ENCODE measurements at places on chromosomes 6 and 20.

GRCh38 chr6:119461187-119461586 lies 111.6 kb upstream of the MAN1A1 start:
- no peak for DNase-seq

DNA sequence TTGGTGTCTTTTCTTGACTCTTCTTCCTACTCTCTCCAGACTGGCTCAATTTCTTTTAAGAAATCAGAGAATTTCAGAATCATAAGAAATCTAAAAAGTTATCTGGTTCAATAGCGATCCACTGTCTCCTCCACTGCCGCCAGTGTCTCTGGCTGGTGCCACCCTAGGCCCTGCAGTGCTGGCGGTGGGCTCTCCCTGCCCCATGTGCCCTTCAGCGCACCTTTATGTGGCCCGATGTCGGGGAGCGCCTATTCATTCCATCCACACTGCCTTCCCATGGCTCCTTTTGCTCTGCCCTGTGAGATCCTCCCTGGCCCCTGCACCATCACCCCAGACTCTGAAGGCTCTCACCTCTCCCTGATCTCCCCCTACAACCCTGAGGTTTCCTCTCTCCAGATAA lies 62.8 kb downstream of the TBXT start:
- DNase-seq: no peak

GRCh38 chr20:57203986-57204385 lies 62.5 kb downstream of the BMP7 start:
- DNase-seq: no peak

- no peak for DNase-seq
These were observed 46.8 kb downstream of the LY86 start for GRCh38 chr6:6635291-6635690.

DNA sequence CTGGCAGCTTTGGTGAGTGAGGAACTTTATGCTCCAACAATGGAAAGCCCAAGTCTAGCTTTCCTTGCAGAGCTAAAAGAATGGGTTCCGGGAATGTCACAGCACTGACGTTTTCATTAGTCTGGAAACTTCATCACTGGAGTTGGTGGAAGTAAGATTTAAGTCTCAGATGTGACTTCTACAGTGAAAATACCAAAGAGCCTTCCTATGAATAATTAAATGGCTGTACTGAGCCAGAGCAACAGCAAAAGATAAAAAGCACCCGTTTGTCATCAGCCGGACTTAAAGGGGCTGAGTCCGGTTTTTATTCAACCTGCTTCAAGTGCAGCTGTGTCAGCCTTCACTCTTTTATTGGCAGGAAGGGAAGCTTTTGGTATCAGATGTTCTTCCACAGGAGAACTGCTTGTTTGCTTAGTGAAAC lies 46.5 kb upstream of the SHLD1 start:
- no peak for DNase-seq

DNA sequence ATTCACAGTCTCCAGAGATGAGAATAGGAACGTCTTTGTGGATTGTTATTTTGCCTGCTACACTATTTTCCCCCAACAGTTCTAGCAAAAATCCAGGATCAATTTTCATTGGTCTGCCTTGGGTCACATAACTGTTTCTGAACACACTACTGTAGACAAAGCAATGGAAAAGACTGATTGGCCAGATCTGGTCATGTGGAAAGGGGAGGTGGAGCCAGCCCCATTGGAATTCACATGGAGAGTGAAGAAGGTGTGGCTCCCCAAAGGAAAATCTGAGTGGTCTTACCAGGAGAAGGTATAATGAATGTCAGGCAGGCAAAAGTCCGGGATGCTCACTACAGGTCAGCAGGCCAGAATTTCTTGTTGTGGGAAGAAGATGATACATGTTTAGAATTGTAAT lies 9.5 kb upstream of the TP53RK start:
- no peak for DNase-seq

GRCh38 chr6:37704923-37705238 lies 7.2 kb upstream of the MDGA1 start:
- DNase-seq: no peak

DNA sequence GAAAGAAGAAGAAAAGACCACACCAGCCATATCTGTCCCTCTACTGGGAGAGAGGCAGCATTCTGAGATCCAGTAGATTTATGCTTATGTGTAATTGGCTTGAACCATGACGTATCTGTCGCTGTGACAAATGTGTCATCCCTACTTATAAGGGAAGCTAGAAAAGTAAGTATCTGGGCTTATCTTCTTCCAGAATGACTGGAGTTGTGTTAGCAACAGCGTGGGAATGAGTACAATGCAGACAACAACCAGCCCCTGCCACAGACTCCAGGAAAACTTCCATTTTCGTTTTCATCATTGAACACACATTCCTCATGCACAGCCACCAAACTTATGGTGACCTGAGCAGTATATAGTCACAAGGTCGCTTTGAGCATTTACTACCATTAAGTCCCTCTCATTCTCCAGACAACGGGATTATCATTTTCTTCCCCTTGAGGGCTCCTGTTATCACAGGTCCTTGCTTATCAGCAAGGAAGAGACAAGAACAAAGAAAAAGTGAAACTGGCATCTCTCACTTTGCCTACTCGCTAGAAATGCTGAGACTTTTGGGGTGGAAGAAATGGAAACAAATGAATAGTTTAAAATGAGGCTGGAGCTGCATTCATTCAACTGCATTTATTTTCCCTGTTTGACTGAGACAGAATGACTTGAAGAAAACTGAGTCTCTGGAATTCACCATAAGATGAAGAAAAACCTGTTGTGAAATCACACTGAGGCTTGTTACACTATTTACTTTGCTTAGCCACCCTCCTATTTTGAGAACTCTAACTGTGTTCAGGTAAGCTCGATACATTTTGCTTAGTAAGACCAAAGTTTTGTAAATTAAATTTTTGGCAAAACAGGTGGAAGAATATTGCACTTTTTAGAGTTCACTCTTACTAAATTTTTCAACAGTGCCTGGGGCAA lies 149.3 kb upstream of the FOXQ1 start:
- no peak for DNase-seq

DNA sequence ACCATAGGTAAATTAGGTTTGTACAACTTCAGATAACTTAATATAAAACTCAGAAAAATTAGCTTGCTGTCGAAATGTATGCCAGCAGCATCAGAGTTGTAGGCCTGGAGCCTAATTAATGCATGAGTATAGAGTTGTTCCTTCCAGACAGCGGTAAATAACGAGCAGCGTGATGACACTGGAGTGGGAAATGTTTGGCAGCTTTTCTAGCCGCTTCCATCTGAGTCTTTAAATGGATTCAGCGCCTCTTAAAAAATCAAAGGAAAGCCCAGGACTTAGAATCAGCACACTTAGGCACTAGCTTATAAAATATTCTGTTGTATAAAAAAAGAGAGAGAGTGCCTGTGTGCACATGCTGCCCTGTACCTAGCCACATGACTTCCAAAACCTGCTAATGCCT lies 43.7 kb upstream of the SYNJ2 start:
- no peak for DNase-seq

- no peak for DNase-seq
These were observed 2.3 kb upstream of the SERPINB6 start for GRCh38 chr6:2973676-2974075.

DNA sequence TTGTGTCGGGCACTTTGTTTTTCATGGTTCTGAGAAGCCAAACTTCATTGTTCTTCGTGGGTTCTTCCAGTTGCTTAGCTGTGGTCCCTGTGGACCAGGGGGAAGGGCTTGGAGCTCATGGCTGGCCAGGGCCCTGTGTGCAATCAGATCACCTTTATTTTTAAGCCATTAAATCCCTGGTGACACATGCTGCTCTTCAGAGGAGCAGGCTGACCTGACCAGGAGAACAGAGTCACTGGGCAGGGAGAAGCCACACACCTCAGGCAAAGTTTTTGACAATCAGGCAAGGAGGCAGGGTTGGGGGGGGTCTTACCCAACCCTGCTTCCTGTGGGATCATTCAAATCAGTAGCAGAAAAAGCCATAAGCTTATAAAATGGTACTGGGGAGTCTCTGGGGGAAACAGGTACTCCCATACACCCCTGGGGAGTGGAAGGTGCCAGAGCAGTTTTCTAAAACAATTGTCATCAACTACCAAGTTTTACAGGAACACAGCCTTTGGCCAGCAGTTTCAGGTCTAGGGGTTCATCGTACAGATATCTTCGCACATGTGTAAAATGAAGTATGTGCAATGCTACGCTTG lies 37.0 kb upstream of the PREX1 start:
- DNase-seq: no peak

- no peak for DNase-seq
These were observed 334.0 kb downstream of the THBS2 start for GRCh38 chr6:168919470-168920179.

DNA sequence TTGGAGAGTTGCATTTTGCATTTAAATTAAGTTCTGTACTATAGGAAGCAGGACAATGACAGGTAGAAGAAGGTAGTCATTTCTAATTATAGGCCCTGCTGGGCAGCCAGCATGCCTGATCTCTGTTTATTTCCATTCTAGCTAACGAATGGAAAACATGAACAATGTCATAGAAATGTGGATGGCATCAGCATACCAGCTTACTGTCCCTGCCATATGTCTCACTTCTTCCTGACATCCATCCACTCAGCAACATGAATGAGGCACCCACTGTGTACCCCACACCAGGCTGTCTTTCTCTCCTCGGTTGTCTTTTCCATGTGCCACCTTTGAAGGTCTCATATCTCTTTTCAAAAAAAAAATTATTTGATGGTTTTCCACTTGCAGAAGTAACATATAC lies 11.1 kb downstream of the ADTRP start:
- DNase-seq: no peak

DNA sequence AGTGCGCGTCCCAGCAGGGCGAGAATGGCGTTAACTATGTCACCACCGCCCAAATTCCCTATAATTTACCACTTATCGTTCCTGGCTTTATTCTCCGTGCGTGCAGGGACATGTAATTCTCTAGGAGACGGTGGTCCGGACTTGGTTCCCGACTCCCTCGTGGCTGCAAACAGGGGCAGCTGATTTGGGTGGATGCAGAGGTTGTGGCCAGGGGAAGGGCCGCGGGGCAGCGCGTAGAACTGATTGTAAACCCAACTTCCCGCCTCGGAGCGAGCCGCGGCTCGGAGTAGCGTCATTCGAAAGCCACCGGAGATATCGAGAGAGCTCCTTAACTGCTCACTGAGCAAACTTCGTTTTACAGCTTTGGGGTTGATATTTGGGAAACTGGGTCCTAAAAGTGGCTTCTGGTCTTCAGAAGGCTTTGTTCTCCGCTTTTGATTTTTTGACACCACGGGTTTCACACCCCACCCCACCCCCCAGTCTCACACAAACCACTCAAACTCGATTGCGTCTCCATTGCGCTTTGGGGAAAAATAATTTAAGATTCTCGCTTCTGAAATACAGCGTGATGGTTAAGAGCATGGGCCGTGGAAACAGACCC lies 17.5 kb upstream of the ZSCAN9 start:
- no peak for DNase-seq

Measured in HAP-1 (cell line).